ENCODE measurements at places on chromosomes 11 and 22.

GRCh38 chr11:46845440-46845739, 690 bp downstream of the CKAP5 start:
- DNase-seq = no peak

DNA sequence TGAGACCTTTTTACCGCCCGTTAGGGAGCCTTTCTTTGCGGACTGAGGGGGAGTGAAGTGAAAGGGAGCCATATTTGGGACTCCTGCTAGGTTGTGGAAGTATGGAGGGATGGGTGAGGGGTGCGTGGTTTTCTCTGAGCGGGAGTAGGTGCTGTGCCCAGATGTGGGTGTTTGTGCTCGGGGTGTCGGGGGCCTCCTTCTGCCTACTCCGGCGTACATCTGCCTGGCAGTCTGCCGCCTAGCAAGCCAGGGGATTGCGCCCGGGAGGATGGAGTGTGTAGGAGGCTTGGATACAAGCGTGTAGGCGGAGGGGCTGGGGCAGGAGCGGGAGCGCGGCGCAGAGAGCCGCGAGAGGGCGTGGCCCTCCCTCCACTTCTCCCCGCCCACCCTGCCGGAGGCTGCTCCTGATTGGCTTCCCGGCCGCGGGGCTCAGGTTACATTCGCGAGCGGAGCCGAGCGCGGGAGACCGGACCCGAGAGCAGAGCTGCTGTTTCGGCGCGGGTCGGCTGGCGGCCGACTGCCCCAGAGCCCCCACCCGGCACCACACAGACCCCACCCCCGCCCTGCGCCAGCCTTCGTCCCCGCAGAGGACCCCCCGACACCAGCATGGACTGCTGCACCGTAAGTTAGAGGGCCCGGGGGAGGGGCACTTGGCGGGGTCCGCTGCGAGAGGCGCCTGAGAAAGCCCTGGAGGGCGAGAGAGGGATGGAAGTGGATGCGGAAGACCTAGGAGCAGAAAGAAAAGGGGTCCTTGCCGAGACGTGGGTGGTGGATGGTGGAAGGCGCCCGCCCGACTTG, at the start of gene NRGN:
NRGN (plus strand) TSS at position 464 of the 798 bp plus-strand sequence; CDS start at position 607, 143 bp downstream.
- DNase-seq = peak; percentile 89

- DNase-seq = no peak
Observed at GRCh38 chr11:85755285-85755684, 55.7 kb downstream of the SYTL2 start.

- no peak for DNase-seq
Observed at GRCh38 chr11:102553835-102554282, 23.3 kb upstream of the MMP7 start.

- no peak for DNase-seq
Observed at GRCh38 chr22:37626144-37626543, 13.3 kb upstream of the SH3BP1 start.

GRCh38 chr11:10452211-10452767, 2.8 kb upstream of the AMPD3 start:
- no peak for DNase-seq

DNA sequence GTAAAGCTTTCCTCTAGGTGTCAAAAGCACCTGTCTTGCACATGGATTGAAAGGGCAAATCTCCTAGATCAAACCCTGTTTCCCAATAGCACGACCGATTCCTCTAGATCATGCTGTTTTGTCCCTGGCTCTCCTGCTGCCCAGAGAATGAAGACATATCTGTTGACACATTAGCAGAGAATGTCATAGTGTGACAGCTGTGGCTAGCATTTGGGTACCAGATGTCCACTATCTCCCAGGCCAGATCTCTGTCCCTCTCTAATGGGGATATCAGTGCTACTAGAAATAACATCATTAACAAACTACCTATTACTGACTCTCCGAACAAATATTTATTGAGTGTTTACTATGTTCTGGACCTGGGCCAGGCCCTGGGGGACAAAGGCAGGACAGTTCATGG, 72.4 kb upstream of the ISX start:
- DNase-seq = no peak

DNA sequence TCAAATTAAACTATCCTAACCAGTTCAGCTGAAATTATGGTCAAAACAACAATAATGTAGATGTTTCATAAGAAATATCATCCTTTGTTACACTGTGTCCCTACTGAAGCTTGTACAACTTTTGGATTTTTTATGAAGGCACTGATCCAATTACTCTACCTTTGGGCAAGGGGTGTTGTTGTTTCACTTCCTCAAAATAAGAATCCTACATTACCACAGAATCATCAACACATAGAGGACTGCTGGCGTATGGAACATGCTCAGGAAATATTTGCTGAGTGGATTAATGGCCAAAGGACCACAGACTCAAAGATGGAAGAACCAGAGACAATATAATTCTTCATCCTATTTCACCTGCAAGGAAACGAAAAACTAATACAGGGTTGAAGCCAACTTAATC, 907.5 kb upstream of the CCDC90B start:
- no peak for DNase-seq

DNA sequence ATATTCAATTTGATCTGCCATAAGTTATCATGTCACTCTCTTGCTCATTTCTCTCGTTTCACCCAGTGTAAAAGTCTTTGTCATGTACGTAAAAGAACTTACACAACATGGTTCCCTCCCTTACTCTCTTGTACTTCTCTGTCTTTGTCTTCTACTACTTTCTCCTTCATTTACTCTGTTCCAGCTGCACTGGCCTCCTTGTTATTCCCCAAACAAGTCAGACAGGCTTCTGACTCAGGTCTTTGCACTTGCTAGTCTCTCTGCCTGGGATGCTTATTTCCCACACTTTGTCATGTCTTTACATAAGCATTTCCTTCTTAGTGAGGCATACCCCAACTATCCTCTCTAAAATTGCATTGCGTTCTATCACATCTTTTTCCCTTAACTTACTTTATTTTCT, 117.3 kb downstream of the CYP2R1 start:
- no peak for DNase-seq

- DNase-seq = no peak
Observed at GRCh38 chr11:34252015-34252414, 105.8 kb downstream of the ABTB2 start.

DNA sequence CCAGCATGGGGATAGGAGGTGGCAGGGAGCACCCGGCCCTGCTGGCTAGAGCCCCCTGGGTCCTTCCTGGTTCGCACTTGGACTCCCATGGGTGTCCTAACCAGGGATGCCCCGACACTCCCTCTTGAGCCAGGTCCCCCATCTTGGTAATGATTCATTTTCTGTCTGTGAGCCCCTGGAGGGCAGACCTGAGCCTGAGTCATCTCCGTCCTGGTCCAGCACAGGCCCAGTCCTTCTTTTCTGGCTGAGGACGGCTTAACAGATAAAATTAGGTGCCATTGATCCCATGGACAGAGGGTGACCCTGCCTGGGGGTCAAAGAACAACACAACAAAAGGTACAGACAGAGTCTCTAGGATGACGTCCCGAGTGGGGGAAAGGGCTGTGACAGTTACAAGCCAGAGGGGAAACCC, 3.5 kb downstream of the RHOD start:
- DNase-seq = no peak

DNA sequence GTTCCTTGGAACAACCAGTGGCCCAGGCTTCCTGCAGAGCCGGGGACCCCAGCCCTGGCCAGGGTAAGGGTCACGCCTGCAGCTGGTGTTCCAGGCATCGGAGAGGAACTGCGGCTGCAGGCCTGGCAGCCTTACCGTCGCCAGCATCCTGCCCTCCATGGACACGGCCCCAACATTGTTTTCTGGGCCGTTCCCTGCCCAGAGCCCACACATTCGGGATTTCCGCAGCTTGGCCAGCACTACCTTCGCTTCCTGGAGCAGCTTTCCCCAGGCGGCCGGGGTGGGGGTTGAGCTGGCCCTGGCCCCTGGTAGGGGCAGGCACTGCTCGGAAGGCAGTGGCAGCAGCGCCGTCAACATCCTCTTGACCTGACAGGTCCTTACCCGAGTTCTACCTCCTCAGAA, 17.7 kb downstream of the TXN2 start:
- DNase-seq = no peak

GRCh38 chr11:76658231-76658630, 12.3 kb downstream of the LRRC32 start:
- DNase-seq = no peak

DNA sequence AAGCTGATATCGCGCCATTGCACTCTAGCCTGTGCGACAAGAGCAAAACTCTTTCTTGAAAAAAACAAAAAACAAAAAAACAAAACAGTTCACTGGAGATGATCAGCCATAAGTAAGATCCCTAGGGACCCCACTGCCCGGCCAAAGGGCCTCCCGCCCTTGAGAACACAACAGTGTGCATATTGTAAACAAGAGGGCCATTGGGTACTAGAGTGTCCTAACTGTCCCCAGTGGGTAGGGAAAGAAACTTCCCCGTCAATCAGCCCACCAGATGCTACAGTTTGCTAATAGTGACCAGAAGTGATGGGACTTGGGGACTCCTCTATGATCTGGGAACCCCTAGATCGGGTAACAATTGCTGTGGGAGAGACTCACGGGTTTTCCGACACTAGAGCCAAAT, 3.7 kb upstream of the ACY3 start:
- DNase-seq = no peak

GRCh38 chr11:109929308-109929707, 163.9 kb upstream of the ZC3H12C start:
- no peak for DNase-seq

DNA sequence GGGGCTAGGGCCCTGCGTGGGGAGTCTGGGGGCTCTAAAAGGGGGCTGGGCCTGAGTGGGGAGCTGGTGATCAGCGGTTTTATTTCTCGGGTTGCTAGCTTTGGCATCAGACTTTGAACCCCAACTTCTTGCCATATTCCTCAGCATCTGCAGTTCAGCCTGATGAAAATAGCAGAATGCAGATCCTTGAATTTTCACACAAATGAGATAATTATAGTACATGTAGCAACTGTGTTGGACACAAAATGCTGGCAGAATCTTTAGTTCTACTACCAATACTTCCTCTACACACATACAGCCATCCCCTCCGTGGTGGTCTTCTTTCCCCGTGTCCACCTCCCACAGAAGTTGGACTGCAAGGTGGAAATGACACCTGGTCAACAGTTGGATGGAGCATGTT, 1.5 kb downstream of the ZC3H7B start:
- DNase-seq = no peak

GRCh38 chr22:41638124-41638523, 17.0 kb downstream of the XRCC6 start:
- no peak for DNase-seq

GRCh38 chr22:33220476-33221080, 162.4 kb upstream of the SYN3 start:
- DNase-seq = no peak

- DNase-seq = peak; percentile 8
Observed at GRCh38 chr11:125593114-125593820, 615 bp downstream of the STT3A start.

GRCh38 chr11:16299884-16300782, 56.2 kb downstream of the SOX6 start:
- DNase-seq = no peak

- peak; percentile 59 for DNase-seq
Observed at GRCh38 chr11:95711162-95711944, 78.2 kb downstream of the FAM76B start.

- DNase-seq = peak; percentile 88
Observed at GRCh38 chr11:114321621-114322257, 25.5 kb downstream of the NNMT start.

DNA sequence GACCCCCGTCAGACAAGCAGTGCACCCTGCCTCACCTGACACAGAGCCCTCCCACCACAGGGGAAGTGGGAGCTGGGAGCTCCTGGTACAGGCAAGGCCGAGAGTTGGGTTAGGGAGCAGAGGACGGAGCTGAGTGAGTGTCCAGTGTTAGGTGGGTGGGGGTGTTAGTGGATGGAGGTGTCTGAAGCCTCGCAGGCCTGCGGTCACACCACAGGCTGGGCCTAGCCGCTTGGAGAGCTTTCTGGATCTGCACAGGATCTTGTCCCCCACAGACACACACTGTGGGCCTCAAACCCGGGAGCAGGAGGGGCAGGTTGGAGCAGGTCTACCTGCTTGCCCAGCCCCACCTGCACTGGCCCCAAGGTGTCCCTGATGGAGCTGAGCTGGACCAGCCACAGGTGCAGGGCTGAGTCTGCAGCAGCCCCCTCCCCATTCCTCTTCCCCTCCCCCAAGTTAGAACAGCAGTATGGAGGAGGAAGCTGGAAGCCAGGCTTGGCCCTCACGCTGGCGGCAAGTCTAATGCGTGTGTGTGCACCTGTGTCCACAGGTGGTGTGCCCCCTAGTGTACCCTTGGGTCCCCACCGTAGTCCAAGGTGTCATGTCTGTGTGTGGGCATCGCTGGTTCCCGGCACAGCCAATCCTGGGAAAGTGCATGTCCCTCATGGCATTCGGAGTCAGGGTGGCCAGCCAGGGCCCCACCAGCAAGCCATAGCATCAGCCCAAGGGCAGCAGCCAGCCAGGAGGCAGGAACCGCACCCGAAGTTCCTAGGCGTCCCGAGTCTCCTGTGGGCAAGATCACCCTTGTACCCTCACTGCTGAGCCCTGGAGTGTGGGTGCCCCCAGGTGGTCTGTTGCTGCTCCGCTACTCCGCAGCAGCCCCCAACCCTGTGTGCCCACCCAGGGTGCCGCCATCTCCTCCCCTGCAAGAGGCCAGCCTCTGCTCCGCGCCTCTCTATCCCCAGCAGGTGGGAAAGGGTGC, 2.0 kb upstream of the GATD1 start:
- no peak for DNase-seq

GRCh38 chr11:47340980-47341775, 11.3 kb downstream of the MYBPC3 start:
- DNase-seq = no peak

GRCh38 chr22:37018815-37019308, 385 bp downstream of the TST start:
- peak; percentile 52 for DNase-seq

DNA sequence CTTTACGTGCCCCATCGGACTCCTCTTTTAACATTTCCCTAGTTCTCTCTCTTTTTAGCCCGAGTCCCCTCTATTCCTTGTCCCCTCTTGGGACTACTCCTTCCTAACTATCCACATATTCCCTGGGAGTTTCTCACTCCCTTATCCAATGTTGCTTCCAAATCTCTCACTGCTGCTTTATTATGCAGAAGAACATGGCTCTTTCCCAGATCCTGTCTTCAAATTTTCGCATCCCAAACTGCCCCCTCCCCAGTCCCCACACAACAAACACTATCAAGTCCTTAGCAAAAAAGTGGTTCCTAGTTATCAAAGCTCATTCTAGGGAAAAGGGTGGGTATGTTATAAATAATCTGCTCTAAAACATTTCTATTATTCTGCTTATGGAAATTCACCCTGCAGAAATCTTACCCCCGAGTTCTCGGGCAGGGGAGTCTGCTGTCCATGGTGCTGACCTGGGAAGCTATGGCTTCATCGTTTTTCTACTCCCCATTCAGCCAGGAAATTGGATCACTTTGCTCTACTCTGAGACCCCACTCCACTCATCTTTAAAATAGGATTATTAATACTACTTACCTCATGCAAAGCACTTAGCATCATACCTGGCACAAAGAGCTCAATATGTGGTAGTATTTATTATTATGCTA, 393.5 kb downstream of the BUD13 start:
- peak; percentile 18 for DNase-seq

DNA sequence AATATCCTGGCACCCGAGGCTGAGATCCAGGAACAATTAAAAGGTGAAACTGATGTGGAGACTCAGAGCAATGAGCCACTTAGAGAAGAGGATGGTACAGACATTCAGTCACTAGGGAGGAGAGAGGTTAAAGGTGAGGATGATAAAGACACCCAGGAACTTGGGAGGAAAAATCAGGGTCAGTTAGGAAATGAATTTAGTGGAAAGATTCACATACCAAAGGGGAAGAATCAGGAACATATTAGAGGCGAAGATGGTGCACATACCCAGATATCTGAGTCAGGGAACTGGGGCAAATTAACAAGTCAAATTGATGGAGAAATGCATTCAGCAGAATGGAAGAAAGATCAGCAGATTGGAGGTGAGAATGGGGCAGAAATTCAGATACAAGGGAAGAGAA, 4.1 kb upstream of the MEI1 start:
- DNase-seq = no peak
